ENCODE measurements at places on chromosomes 6 and 20.

GRCh38 chr6:164266851-164267250 is 852.3 kb downstream of the QKI start:
- no peak for DNase-seq

GRCh38 chr6:159642481-159642880 is 50.6 kb downstream of the SOD2 start:
- no peak for DNase-seq

DNA sequence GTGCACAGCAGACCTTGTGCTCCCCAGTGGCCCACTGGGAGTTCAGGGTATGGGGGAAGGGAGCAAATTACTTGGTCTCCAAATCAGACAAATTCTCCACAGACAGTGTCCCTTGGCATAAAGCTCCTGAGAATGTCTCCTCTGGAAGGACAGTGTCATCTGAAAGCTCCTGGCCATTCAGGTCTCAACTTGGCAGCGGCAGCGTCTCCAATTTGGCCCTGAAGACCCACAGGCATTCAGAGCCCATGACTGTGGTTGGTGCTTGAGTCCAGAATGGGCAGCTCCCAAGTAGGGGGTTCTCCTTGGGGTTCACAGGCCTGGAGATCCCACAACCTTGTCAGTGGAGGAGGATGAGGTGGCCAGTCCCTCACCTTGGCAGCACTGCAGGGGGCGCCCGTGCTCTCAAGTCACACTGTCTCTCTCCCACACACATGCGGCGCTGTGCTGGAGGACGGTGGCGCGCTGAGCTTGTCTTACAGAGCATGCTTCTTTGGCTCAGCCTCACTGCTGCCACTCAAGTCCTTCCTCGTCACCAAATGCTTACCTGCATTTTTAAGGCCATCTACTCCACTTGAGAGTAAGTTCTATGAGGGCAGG is 20.7 kb downstream of the DYNLRB1 start:
- peak; percentile 29 for DNase-seq

DNA sequence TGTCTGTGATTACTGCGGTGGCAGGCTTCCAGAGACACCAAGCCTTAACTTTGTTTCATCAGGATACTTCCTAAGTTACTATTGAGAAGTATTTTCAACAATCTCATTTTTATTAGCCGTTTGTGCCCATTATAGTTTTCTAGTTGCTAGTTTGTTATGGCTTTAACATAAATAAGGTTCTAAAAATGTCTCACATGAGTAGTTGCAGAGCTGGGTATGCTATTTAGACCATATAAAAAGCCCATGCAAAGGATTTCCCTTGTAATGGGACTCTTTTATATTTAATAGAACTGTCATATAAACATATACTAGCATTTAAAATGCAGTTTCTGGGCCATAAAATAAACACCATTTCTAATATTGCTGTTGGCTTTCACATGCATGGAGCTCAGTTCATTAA is 205.3 kb upstream of the TCF21 start:
- DNase-seq: no peak

DNA sequence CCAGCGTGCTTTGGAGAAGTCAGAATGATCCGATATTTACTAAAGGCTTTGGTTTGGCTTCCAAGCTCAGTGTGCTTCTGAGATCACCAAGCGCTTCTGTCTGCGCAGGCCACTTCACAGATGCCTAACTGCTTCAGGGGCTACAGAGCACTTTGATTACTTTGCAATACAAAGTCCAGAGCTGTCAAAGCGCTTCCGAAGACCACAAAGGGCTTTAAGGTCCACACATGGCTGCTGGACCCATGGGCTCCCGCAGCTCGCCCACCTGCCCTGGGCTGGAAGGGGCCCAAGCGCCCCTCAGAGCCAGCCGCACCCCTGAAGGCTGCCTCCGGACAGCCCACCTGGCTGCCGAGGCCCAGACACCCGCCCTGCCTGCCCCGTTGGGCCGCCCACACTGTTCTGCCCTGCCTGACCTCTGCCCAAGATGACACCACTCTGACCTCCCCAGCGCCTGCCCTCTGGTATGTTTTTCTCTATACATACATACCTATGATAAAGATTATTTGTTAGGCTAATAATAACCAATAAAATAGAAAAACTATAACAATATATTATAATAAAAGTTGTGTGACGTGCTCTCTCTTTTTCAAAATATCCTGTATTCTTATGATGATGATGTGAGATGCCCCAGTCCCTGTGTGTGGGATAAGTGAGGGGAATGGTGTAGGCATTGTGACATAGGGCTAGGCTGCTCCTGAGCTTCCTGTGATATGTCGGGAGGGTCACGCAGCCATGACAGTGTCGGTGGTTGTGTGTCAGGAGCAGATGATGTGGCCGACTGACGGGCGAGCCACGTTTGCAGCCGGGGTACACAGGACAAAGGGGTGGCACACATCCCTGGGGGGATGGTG is 22.6 kb downstream of the DYNLT1 start:
- no peak for DNase-seq

- DNase-seq: no peak
Observed at GRCh38 chr20:58078741-58079522, 149.5 kb downstream of the ANKRD60 start.

- DNase-seq: no peak
Observed at GRCh38 chr6:32097364-32097763, 11.8 kb downstream of the TNXB start.

GRCh38 chr20:64138276-64138815 is 25.9 kb upstream of the MYT1 start:
- DNase-seq: no peak

DNA sequence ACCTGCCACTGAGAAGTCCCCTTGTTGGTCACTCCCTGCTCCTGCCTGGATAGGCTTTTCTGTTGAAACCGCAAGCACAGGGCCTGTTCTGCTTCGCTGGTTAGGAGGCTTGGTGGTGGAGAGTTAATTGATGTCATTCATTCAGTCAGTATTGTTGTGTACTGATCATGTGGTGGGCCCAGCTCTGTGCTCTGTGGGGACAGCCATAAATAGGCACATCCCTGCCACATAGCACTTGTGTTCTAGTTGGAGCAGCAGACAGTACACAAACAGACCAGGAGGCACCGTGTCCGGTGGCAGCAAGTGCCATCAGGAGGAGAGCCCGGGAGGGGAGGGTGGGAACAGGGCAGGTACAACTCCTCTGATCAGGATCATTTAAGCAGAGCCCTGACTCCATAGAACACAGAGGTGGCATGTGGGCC is 155.2 kb upstream of the INSM1 start:
- no peak for DNase-seq

DNA sequence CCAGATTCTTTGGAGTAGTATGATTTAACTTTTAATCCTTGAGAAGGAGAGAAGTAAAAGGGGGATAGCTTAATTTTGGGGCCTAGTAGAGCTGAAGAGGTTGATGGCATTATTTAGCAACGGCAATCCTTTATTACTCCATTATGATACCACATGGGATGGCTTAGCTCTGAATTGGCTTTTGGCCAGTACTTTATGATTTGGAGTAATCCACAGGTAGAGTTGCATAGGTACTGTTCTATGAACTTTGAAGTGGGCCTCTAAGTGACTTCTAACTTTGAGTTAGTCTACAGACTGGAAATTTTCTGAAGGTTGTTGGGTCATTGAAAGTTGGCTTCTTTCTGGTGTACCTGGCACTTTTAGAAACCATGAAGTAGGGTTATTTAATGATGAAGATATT is 11.6 kb downstream of the YWHAB start:
- no peak for DNase-seq

All from suppressor macrophage (primary cell).